ENCODE measurements at places on chromosomes 16 and 17. TPM values are rescaled to one million over a fixed set of nuclear protein-coding genes. Genes with fewer than 3 reads are reported as not detected.

GRCh38 chr17:73657473-73658116, 13.3 kb upstream of the SDK2 start:
- H3K27ac ChIP-seq: no peak overlapping the region
- no peak overlapping the region for H3K4me3 ChIP-seq
- H3K27me3 ChIP-seq: no peaks in the 10 kb centered on the region
- no peak for DNase-seq

GRCh38 chr17:66636111-66636510, 198.8 kb upstream of the CACNG5 start:
- no peak overlapping the region for H3K27ac ChIP-seq
- no peak for DNase-seq
- H3K4me1 ChIP-seq: no peaks in the 10 kb centered on the region
- H3K36me3 ChIP-seq: no peaks in the 10 kb centered on the region
- H3K27me3 ChIP-seq: no peaks in the 10 kb centered on the region

DNA sequence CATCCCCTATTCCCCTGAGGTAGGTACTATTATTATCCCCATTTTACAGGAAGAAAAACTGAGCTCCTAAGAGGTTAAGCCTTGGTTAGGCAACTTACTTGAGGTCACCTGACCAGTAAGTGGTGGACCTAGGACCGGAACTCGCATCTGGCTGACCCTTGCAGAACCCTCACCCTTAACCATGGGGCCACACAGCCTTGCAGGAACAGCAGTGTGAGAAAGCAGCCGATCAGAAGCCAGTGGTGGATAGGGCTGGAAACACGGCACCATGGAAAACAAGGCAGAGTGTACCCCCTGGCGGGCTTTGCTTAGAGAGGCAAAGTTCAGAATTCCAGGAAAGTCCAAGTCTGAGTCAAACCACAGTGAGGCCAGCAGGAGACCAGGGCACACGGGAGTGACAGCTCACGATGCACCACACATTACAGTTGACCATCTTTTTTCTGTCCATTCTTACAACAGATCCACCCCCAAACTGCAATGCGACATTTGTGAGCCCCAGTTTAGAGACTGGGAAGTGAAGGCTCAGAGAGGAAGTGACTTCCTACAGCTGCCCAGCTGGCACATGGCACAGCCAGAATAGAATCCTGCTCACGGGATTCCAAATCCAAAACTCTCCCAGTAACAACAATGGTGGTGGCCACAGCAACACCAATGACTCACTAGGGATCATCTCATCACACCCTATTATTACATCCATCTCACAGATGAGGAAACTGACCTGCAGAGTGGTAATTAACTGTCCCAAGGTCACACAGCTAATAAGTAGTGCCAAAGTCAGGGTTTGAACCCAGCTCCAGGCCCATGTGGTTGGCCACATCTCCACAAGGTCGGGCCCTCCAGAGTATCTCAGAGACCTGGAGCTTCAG, 20.3 kb downstream of the KIFC3 start:
- no peaks in the 10 kb centered on the region for H3K4me1 ChIP-seq
- peaks cover 6% of the 10 kb centered on the region for H3K36me3 ChIP-seq
- H3K27ac ChIP-seq: no peak overlapping the region
- no peak for DNase-seq
- no peaks in the 10 kb centered on the region for H3K27me3 ChIP-seq
- no peak overlapping the region for H3K4me3 ChIP-seq

- H3K4me3 ChIP-seq: peak overlapping the region; percentile 73
- H3K36me3 ChIP-seq: peaks cover 13% of the 10 kb centered on the region
- H3K27ac ChIP-seq: peak overlapping the region; percentile 93
- no peak for DNase-seq
- H3K27me3 ChIP-seq: no peaks in the 10 kb centered on the region
- H3K4me1 ChIP-seq: peaks cover 49% of the 10 kb centered on the region
Observed at GRCh38 chr17:50149091-50149416, 1.4 kb downstream of the PPP1R9B start.

DNA sequence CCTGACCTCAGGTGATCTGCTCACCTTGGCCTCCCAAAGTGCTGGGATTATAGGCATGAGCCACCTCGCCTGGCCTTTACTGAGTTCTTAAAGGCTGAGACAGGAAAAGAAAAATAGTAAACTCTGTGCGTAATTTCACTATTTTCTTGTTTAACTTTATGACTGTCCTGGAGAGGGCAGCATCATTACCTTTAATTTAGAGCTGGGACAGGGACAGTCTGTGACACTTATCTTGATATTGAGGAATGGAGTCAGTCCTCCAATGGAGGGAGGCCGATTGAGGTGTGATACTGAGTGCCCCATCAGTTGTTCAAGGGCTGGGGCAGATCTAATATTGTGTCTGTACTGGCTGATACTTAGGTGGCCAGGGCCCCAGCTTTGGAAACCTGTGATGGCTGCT, 21.5 kb upstream of the SPN start:
- H3K27me3 ChIP-seq: no peaks in the 10 kb centered on the region
- no peak overlapping the region for H3K4me3 ChIP-seq
- H3K36me3 ChIP-seq: no peaks in the 10 kb centered on the region
- DNase-seq: no peak

DNA sequence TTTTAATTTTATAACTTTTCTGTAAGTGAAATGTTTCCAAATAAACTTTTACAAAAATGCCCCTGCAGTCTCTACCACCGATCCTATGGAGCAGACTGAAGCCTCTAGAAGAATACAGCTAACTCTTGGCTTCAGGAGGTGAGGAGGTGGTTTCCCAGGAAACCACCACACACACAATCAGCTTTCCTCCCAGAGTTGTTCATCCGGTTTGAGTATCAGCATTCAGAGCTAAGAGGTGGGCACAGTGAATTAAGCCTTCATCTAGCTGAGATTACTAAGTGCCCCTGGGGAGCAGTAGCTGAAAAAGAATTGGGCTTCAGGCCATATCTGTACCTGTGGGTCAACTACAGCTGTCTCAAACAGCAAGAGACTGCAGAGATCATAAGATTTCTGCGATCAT, 139.7 kb downstream of the AATF start:
- DNase-seq: no peak
- H3K4me3 ChIP-seq: no peak overlapping the region
- H3K36me3 ChIP-seq: peaks cover 8% of the 10 kb centered on the region
- H3K27me3 ChIP-seq: no peaks in the 10 kb centered on the region

DNA sequence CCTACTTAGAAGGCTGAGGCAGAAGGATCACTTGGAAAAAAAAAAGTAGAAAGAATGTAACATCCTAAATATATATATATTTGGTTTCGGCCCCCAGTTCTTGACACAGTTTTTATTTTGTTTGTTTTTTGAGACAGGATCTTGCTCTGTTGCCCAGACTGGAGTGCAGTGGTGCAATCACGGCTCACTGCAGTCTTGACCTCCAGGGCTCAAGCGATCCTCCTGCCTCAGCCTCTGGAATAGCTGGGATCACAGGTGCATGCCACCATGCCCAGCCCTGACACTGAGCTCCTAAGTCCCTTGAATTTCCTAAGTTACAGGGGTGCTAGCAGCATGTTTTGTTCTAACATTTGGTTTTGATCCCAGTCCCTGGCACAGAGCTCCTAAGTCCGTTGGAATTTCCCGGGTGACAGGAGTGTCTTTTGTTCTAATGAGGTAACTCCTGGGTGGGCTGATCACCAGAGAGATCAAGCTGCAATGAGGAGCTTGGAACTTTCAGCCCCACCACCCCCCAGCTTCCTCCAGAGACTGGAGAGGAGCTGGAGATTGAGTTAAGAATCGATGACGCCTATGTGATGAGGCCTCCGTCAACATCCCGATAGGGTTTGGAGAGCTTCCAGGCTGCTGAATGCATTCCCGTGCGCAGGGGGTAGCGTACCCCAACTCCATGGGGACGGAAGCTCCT, 20.0 kb downstream of the MXRA7 start:
- no peaks in the 10 kb centered on the region for H3K36me3 ChIP-seq
- no peak overlapping the region for H3K27ac ChIP-seq
- no peaks in the 10 kb centered on the region for H3K27me3 ChIP-seq
- H3K4me3 ChIP-seq: no peak overlapping the region

GRCh38 chr17:43373356-43373755, 25.4 kb upstream of the ARL4D start:
- no peak overlapping the region for H3K4me3 ChIP-seq
- no peak overlapping the region for H3K27ac ChIP-seq
- no peaks in the 10 kb centered on the region for H3K27me3 ChIP-seq
- no peak for DNase-seq
- no peaks in the 10 kb centered on the region for H3K36me3 ChIP-seq
- peaks cover 11% of the 10 kb centered on the region for H3K4me1 ChIP-seq

MSI2 gene
- total RNA-seq: 11.7 TPM

Data from ascending aorta (tissue), 2 donors.